ENCODE measurements at places on chromosomes 16 and 17. TPM values are rescaled to one million over a fixed set of nuclear protein-coding genes. Genes with fewer than 3 reads are reported as not detected.

Gene OR3A3
- total RNA-seq, result not detected

Gene ERBB2
- 4.4 TPM for total RNA-seq

Gene CHST5
- not detected for total RNA-seq

Gene CDRT15
- total RNA-seq, result not detected

Gene CDC6
- 106 TPM for total RNA-seq

Gene ZNF830
- total RNA-seq, result 26.1 TPM

Gene NDUFAF8
- total RNA-seq, result 43.3 TPM
